Fibroblast of skin of right biceps (primary cell): ENCODE measurements at places on chromosomes 2 and 18.

- DNase-seq: peak; percentile 57
Observed at GRCh38 chr2:101883860-101884259, 107.9 kb upstream of the IL1R2 start.

DNA sequence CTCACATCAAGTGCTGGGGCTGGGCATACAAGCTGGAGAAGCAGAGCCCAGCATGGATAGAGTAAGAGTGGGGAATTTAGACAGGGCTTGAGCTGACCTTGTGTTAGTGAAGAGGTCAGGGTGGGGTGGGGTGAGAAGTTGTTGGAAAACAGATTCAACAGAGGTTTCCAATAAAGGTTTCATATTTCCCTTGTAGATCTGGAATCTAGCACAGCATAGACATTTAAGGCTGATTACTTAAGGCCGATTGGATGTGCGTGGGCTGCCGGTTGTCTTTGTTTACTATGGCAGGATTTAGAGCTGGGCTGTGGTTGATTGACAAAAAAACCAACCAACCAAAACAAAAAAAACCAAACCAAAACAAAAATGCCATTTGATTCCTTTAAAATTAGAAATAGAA, 114.9 kb upstream of the SEC11C start:
- peak; percentile 16 for DNase-seq

DNA sequence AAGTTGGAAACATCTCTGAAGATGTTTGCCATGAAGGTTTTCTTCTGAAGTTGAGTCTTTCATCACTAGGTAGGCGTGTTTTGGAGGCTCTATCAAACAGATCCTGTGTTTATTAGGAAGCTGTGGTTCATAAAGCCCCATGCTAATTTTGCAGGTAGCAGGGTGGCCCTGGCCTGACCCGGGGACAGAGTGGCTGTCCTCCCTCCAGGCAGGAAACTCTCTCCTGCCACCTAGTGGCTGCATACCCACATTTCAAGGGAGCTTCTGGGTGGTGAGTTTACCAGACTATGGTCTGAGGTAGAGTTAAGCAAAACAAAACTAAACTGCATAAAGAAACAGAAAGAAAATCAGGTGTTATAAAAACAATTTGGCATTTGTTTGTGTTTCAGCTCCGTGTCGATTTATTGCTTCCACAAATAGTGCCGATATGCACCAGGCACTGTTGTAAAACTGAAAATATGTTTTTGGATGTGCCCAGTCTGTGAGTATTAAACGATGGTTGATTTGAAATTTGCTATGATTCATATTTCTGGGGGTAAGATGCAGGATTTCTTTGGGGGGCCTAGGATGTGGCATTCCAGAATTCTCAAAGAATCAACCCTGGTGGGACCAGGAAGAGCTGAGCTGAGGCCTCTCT, 26.0 kb upstream of the IL37 start:
- peak; percentile 27 for DNase-seq

DNA sequence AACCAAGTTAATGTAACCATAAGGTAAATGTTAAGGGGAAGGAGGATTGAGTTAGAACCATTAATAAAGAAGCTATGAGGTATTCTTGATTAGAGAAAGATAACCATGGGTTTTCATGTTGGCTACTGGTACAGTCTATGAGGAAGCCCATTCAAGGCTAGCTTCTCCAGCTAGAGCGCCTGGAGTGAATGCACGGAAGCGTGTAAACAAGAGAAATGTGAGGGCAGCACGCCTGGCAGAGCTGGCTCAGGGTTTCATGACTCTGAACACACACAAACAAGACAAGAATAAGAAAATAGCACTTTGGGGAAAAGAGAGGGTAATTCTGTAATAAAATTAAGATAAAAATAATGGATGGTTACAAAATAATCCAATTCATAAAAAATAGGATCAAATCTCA, 255.3 kb downstream of the PDE11A start:
- no peak for DNase-seq

- peak; percentile 58 for DNase-seq
Observed at GRCh38 chr2:41965909-41966295, 81.9 kb upstream of the PKDCC start.
